ENCODE measurements at places on chromosomes 7 and 10. TPM values are rescaled to one million over a fixed set of nuclear protein-coding genes. Genes with fewer than 3 reads are reported as not detected.
A peak's percentile ranks its signal among the peaks of the same experiment; 100 is the strongest.

Gene CNPY1
- total RNA-seq = not detected

Gene SSC4D
- 0.87 TPM for total RNA-seq

Gene MMRN2
- total RNA-seq = not detected

- DNase-seq = no peak
Observed at GRCh38 chr10:55519264-55519663, 718.2 kb upstream of the PCDH15 start.

DNA sequence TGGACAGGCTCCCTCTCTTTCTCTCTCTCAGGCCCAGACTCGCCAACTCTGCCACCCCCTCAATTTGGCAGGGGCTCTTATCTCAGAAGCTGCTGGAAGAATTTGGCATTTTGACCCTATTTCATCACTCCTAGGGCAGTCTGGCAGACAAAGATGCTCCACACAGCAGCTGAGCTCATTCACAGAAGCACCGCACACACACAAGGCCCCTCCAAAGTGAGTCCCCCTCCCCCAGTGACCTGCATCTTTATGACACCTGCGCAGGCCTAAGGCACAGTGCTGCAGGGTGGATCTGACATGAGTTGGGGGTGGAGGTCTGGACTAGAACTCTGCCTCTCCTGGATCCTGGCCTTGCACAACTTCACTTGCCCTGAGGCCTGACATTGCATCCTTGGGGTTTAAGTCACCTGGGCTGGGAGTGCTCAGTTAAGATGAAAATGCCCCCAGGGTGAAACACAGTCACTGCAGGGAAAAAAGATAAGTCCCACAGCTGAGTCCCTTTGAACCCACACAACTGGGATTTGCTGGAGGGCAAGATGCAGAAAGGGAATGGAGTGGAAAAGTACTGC, 41.1 kb upstream of the DUSP5 start:
- no peak for DNase-seq

- peak; percentile 51 for DNase-seq
Observed at GRCh38 chr7:155213385-155213784, 84.3 kb upstream of the INSIG1 start.

Data from activated CD4-positive, alpha-beta memory T cell treated with anti-CD3 and anti-CD28 coated beads for 36 hours (primary cell).